ENCODE measurements at places on chromosomes 7 and 10.

- DNase-seq, result no peak
Measured at GRCh38 chr7:158549616-158550393, 37.8 kb downstream of the PTPRN2 start.

GRCh38 chr10:77248104-77248790, 389.4 kb downstream of the KCNMA1 start:
- no peak for DNase-seq

DNA sequence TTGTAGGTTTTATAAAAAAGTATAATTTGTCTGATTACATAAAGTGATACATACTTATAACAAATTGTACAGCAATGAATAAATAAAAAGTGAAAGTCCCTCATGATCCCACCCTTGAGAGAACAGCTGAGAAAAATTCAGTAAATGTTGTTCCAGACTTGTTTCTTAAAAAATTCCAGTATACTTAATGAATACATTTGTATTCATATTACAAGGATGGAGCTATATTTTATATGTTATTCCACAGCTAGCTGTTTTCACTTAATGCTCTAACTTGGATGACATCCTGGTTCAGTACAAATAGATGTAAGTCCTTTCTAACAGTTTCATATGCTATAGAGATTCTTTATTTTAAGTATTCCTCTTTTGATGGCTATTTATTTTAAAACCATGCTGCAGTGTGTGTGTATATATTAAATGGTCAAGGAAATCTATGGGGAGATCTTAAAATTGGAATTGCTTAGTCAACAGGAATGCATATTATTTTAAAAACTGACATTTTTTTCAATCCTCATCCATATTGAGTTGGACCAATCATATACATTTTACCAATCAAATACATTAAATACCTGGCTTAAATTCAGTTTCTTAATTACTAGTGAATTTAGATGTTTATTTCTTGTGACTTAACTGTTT, 8.9 kb downstream of the STAMBPL1 start:
- DNase-seq, result no peak

- no peak for DNase-seq
Measured at GRCh38 chr7:102944241-102944640, 31.4 kb downstream of the LRRC17 start.

DNA sequence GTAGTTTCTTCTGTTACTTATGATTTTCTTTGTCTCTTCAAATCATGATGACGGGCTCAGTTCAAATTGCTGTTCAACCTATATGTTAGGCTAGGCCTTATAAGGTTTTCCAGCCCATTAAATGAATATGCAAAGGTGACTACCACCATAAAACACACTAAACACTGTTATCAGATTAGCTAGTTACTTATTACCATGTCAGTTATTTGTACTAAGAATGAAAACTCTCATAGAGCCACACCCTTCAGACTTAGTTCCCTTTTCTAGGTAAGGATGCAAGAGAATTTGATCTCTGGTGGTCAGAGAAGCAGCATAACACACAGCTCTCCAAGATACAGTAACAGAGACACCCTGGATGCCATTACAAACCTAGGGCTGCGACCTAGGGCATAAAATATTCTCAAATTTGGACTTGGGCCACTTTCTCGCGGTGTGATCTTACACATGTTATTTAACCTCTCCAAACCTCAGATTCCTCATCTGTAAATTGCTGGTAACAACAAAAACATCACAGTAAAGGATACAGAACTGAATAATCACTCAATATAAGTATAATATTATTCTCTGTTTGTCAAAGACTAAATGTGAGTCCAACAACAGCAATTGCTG, 35.6 kb downstream of the ANKMY2 start:
- no peak for DNase-seq

DNA sequence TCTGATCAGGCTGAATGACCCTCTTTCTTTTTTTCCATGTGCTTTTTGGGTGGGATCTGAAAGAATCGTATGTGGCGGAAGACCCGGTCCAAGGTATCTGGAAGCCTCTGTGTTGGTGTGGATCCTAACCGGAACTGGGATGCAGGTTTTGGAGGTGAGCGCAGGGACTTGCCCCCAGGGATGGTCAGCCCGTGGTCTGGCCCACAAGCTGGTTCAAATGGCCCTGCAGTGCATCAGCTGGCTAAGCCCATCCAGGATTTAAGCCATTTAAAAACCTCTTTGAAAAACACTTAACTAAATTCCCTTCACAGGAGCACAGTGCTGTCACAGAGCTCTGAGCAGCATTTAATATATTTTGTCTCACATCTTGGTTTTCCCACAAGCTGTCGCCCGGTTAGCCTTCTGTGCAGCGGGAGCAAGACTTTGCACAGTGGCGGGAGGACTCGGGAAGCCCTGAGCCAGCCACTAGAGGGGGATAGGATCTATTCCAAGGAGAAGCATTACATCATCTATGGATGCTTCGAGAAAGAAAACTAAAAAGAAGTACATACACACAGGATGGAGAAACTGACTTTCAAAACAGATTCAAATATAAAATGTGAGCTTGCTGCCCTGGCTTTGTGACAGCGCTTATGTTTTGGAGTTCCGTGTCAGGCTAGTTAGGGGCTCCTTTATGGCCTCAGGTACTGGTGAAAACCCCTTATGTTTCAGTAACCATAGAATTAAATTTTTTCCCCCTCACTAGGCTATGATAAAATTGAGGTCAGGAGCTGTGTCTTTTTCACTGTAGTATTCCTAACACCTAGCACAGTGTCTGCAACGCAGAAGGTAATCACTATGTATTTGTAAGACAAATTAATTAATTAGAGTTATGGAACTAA, 11.3 kb downstream of the CPA2 start:
- peak; percentile 27 for DNase-seq

GRCh38 chr7:18727115-18727870, 231.7 kb downstream of the HDAC9 start:
- no peak for DNase-seq

DNA sequence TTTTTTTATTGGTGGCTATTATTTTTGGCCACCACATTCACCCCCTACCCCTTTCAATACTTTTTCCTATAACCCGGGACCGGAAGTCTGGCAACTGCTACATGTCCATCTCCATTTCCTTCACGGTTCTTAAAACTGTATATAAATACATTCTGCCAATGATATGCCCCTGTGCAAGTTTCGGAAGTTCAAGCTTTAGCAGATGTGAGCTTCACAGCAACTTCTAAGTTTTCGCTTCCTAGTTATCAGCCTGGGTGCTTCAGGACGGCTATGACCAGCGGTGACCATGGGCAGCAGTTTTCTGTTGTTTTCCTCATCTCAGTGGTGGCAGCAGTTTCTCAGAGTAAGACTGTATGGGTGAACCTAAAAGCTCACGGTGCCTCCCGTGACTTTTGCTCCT, 153.5 kb upstream of the NFE2L3 start:
- no peak for DNase-seq

DNA sequence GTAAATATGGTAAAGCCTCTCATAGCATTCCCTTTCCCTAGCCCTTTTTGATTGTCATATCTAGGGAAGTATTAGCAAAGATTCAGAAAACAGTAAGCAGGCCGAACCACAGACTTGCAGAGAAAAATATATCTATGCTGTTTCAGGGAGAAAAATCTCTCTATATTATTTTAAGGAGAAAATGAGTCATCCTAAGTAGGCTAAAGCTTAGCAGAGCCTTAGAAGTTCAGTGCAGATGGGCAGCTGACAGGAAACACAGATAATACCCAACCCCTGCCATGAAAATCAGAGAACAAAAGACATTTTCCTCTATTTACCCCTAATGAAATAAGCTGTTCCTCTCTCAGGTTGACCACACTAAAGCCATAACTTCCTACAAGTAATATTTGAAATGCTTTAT, 16.5 kb downstream of the C1QL3 start:
- DNase-seq, result no peak

DNA sequence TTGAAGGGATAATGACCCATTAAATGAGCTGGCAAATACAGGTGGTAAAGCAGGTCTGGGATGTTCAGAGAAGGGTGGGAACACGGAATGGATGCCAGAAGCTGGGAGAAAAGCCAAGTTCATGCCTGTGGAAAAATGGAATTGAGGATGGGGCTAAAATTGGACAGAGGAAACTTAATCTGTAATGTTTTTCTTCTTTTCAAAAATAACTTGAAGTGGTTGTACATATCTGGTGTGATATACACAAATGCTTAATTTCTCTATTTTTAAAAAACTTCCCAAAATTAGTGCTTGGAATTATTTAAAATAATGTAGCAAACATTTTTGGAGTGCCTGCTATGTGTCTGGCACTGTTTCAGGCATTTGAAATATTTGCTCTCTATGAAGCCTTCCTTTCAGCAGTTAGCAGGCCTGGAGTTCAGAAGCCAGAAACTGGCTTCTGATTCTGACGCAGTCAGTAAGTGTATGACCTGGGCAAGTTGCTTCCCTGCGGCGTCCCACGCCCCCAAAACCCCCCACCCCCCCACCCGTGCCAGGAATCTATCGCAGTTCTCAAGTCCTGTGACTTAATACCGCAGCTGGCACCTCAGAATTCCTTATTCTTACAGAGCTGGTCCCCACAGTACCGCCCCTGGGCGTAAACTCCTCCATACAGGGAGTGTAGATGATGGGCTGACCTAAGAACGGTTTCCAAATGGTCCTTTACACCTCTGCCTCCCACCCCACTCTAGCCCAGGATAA, 828 bp upstream of the MALSU1 start:
- no peak for DNase-seq

- DNase-seq, result no peak
Measured at GRCh38 chr10:110897184-110897583, 21.8 kb downstream of the BBIP1 start.

DNA sequence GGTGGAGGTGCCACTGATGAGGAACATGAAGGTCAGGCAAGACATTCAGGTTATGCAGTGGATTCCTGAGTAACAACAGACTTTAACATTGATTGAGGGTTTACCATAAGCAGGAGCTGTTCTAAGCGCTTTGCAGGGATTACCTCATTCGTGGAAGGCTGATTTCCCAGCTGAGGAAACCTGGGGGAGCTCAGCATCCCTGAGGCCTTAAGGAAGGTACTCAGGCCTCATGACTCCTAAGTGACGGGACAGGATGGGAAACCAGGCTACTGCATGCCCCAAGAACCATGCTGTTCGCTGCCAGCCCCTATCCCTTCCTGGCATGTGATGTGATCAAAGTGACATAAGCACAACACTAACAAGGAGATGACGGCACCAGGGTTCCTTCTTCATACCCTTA, 143.6 kb upstream of the NFE2L3 start:
- DNase-seq, result no peak

DNA sequence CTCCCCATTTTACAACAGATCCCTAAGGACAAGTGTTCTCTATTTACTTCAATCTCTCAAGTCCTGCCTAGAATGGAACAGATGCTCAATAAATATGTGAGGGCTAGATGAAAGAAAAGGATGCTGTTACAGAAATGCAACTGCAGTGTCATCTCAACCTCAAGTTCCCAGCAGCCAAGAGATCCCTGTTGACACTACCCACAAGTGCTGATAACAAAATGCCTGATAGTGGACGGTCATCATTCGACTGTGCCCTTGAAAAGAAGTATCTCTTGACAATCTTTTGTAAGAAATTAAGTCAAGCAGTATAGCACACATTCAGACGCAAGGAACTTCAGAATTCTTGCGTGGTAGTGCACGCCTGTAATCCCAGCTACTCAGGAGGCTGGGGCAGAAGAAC, 133.2 kb downstream of the PARD3 start:
- no peak for DNase-seq

DNA sequence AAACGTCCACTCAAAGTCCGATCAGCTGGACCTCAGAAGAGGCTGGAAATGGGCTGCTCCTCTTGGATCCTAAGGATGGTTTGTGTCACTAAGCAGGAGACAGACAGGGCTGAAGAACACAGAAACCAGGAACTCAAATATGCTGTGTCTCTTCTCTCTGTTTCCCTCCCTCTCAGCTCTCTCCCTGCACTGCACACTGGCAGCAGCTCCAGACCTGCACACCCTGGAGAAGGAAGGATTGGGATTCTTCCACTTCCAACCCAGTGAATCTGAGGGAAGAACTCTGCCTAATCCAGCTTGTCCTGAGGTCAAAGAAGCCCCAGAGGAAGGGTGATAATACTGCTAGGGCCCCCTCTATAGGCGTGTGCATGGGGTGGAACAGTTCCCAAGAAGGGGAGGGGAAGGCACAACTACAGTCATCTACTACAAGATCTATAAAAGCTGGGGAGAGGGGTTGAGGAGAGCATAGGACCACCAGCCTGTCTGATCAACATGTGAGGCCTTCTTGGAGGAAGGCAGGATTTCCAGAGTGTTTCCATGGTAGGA, 22.7 kb upstream of the ZCCHC24 start:
- peak; percentile 81 for DNase-seq

- no peak for DNase-seq
Measured at GRCh38 chr10:85661123-85661522, 705.5 kb downstream of the GRID1 start.

DNA sequence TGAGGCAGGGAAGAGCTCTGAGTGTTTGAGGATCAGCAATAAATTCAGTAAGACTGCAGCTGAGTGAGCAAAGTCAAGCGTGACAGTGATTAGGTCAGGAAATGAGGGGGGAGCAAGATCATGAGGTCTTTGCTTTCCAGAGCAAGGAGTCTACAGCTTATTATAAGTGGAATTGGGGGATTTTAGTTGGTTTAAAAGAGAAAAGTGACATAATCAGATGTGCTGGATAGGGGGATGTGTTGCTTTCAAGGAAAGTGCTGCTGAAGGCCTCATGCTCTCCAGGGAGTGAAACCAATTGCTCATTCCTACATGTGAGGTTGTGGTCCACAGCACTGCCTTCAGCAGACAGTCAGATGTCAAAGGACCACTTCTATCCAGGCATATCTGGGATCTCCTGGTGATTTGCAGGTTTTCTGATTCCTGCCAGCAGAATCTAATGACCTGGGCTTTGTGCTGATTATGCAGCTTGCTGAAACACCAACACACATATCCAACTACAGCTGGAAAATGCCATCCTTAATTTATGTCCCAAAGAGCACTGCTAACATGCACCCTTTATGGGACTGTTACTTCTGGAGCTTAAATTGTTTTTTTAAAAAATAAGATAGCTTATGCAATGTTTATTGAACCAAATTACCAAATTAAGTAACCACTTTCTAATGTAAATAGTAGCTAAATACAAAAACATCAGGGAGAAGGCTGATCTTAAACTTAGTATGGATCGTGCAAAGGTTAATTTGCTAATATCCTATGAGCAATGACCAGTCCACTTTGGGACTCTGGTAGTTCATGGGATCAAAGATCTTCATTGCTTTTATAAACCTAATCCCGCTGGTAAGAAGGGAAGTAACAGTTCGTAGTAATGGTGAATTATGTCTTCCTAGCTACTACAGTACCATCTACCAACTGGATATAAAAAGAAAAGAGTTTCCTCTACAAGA, 607.6 kb downstream of the KCNMA1 start:
- DNase-seq, result no peak

- no peak for DNase-seq
Measured at GRCh38 chr10:113991091-113991860, 52.4 kb upstream of the ADRB1 start.

DNA sequence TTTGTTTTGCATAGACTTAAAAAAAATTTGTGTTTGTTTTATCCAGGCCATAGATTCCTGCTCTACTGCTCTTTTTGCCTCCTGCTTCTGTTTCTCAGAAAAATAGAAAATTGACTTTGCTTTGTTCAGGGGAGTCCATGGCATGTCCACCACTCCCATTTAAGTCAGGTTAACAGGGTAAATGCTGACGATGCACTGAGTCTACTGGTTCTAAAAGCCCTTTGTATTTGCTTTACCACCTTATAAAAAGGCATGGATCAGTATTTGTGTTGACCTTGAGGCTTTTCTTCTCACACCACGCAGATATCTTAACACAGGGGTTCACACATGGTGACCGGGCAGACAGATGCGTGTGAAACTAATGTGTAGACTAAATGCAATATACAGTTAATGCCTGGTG, 139.5 kb upstream of the RHEB start:
- DNase-seq, result no peak

Data from vagina (tissue), 2 donors.